ENCODE measurements at places on chromosomes 2 and 18.

- DNase-seq, result no peak
These were observed 55.4 kb upstream of the CCBE1 start for GRCh38 chr18:59752666-59753065.

DNA sequence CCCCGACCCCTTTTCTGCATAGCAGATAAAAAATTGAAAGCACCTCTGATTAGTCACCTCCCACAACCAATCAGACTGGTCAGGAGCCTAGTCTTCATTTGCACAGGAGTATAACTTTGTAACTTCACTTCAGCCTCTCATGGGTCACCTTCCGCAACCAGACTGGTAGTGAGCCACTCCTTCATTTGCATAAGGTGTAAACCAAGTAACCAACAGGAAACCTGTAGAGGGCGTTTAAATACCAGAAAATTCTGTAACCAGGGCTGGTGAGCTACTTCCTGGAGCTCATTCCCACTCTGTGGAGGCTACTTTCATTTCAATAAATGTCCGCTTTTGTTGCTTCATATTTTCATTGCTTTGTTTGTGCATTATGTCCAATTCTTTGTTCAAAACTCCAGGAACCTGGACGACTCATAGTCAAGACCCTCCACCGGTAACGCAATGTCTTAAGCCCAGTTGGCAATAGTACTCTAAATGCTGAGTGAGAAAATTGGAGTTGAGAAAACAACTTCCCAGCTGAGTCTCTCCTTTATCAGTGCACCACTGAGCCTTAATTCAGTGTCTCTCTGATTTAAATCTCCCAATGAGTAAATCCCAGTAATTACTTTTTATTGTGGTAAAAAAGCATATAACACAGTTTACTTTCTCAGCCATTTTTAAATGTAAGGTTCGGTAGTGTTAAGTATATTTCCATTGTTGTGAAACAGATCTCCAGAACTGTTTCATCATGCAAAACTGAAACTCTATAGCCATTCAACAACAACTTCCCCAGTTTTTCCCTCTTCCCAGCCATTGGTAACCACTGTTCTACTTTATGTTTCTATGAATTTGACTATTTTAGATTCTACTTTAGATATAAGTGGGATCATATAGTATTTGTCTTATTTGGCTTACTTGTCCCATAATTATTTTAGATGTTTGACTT lies 392.7 kb upstream of the SLC8A1 start:
- no peak for DNase-seq

- DNase-seq, result no peak
These were observed 2.0 kb upstream of the AMMECR1L start for GRCh38 chr2:127887776-127888130.

- DNase-seq, result no peak
These were observed 29.2 kb downstream of the MYO7B start for GRCh38 chr2:127564429-127565260.

DNA sequence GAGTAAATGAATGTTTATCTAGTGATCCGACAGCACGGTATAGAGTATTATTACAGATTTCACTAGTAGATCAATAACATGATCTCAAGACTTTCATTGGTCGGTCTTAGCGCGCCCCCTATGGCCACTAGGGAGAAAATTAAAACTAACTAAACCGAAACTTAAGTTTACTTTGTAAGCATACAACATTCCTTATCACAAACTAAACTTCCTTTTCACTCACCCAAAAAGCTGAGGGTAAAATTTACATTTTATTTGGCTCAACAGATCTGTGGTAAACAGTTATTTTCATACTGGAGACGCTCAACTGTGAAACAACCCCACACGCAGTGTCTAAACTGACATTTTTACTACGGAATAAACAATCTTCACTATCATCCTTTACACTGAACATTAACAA lies 215.6 kb upstream of the MAP2 start:
- DNase-seq, result peak; percentile 62

DNA sequence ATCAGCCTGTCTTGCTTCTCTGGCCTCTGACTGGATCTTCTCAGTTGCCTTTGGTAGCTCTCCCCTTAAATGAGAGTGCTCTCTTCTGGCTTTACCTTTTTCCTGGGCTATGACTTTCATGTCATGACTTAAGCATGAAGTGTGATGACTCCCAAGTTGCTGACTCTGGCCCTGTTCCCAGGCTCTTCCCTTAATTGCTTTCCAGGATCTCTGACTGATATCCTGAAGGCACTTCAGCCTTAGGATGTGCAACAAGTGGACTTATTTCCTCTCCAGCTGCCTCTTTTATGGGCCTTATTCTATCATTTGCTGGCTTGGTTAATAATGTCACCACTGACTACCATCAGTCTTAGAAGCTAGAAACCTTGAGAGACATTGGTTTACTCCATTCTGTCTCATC lies 17.4 kb downstream of the SEMA4F start:
- DNase-seq, result no peak

DNA sequence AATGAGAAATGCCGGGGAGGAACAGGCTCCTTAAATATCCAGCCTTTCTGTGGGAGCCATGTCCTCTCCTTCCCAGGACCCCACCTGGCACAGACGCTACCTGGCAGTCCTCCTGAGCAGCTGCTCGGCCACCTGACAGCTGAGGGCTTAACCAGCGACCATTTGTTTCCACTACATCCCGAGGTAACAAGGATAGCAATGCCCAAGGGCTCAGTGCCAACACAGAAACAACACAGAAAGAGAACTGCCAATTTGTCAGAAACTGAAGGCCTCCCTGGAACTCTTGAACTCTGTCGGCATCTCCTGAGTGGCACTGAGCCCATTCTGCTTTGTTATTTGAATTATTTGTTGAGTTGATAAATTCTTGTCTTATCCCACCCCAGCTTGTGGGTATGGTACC lies 122.2 kb upstream of the ARHGAP28 start:
- DNase-seq, result no peak

GRCh38 chr2:9667826-9668225 lies 37.0 kb upstream of the YWHAQ start:
- no peak for DNase-seq

- no peak for DNase-seq
These were observed 32.4 kb upstream of the RBBP8 start for GRCh38 chr18:22900558-22901238.

GRCh38 chr2:126655500-126656430 lies at the start of gene GYPC:
TSS of gene GYPC (plus strand) at chr2:126656158. CDS start at chr2:126656264, 106 bp downstream.
- DNase-seq, result no peak

DNA sequence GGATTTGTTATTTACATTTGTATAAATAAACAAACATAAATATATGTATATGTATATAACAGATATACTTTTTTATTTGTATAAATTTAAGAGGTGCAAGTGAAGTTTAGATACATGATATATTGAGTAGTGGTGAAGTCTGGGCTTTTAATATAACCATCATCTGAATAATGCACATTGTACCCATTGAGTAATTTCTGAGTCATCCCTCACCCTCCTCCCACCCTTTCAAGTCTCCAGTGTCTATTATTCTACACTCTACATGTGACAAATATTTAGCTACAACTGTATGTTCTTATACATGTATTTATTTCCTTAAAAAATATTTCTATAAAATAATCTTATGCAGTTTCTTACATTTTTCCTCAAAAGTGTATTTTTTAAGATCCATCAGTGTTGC lies 358.7 kb upstream of the TFPI start:
- DNase-seq, result no peak

- DNase-seq, result no peak
These were observed 498.6 kb downstream of the EPHA4 start for GRCh38 chr2:221073326-221074049.

GRCh38 chr2:47687856-47688255 lies 95.1 kb upstream of the MSH6 start:
- no peak for DNase-seq

DNA sequence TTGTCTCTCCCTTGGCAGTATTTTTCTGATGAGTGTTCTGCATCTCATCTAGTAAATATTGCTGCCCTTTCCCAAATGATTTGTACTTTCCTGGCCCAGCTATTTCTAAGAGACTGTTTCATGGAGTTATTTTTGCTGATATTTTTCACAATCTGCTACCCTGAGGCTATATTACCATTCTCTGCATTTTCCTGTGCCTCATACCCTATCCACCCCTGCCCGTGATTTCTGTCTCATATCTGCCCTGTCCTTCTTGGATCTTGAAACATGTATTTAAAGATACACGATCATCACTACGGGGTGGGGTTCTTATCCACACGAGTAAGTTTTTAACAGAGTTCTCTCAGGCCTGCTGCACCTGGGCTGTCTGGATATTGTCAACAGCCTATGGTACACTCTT lies 89.6 kb upstream of the EPAS1 start:
- DNase-seq, result no peak

DNA sequence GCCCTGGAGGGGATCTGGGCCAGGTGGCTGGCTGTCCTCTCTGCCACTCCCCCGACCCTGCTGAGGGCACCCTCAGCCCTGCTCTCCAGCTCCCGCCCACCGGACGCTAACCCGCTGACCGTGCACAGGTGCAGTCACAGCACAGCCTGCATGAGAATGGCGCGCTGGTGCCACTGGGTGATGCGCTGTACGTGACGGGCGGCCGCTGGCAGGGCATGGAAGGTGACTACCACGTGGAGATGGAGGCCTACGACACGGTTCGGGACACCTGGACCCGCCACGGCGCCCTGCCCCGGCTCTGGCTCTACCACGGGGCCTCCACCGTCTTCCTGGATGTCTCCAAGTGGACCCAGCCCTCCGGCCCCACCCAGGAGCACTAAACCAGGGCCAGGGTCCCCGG lies 8.1 kb upstream of the ERFE start:
- no peak for DNase-seq

- DNase-seq, result no peak
These were observed 35.6 kb upstream of the B3GNT7 start for GRCh38 chr2:231359948-231360347.

DNA sequence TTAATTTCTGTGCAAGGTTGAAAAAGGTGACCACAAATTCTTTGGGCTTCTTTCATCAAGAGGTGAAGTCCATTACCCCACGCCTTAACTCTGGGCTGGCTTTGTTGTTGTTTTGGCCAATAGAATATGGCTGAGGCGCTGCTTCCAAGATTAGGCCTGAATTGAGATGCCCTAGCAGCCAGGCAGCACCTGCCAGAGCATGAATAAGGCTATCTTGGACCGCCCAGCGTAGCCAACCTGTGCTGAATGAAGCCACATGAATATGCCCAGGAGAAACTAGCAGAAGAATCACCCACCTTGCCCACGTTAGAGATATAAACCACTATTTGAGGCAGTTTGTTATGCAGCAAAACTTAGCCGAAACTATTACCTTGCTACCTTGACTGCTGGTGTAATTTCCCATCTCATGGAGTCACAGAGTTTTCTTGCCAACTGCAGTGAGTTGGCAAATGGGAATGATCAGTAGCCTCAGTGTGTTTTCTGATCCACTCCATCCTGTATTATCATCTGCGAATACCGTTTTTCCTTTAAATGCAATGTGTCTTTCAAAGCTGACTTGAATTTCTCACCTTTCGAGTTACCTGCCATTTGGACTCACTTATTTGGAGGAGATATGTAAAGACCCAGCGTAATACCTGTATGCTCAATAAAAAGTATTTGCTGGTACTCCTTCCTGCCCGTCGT lies 679 bp downstream of the TSGA10 start:
- no peak for DNase-seq

GRCh38 chr2:23651187-23652080 lies 266.5 kb downstream of the KLHL29 start:
- DNase-seq, result no peak

DNA sequence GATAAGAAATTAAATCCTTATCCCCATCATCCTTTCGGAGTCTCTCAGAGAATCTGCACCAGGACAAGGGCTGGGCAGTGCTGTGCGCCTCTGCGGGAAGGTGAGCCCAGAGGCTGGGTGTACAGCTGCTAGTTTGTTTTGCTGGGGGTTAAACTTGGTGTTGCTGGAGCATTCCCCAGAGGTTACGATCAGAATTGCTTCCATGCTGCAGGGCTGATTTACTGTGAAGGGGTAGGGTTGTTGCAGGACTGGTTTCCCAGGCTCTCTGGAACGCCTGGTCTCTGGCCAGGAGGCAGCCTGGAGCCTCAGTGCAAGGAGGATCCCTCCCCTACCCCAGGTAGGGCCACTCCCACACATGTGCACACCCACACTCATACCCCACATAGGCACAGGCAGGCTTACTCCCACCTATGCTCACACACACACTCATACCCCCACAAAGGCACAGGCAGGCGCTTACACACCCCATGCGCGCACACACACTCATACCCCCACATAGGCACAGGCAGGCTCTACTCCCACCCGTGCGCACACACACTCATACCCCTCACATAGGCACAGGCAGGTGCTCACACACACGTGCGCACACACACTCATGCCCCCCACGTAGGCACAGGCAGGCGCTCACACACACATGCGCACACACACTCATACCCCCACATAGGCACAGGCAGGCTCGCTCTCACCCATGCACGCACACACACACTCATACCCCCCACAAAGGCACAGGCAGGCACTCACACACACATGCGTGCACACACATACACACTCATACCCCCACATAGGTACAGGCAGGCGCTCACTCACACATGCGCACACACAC lies 11.3 kb downstream of the CNNM4 start:
- DNase-seq, result no peak

DNA sequence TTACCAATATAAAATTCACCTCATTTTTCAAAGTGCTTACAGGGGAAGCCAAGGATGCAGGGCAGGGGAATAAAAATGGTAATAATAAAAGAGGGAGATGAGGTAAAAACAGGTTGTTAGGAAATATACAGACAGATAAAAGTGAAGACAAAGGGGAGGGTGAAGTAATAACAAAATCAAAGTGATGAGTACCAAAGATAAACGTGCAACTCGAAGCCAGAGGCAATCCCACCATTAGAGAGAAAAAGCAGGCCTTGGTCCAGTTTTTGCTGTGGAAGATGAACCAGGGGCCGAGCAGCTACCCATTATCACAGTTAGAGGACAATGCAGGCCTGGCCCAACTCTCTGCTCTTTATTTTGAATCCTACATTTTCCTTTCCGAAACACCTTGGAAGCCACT lies 99.6 kb upstream of the UPP2 start:
- no peak for DNase-seq

- DNase-seq, result no peak
These were observed 20.8 kb downstream of the LAMA3 start for GRCh38 chr18:23710068-23710527.

DNA sequence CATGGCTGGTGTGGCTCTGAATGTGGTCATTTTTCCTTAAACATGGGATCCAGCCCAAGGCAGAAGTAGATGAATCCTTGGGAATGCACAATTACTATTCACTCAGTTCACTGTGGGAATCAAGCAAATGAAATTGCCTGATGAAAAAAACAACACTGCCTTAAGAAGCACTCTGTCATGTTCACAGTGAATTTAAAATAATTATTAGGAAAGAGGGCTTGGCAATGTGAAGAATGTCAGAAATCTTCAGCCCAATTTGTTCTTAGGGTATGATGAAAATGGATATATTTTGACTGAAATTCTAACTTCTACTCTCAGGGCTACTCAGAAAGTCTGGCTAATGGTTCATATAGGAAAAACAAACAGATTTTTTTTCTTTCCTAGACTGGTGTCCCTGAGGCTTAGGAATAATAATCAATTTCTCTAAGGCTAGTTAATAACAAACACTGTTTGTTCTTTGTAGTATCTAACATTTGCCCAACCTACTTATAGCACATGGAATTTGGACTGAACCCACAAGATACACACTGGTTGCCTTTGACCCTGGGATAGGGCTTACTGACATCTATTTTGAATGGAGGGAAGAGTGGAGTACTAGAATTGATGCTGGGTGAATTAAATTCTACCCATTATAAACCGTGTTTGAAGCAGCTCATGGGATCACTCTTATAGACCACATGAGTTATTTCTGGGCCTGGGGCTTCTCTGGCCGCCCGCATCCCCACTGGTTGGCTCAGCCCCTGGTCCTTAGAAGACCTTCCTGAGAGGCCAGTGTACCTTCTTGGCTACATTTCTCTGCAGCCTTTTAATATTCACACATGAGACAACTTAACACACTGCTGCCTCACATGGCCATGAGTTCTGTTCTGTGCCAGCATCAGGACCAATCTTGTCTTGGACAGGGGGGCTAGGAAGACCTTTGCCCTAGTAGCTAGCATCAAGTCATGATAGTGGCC lies 8.3 kb upstream of the MRPL33 start:
- DNase-seq, result no peak
